Bronchus fibroblast of lung (primary cell): ENCODE measurements at places on chromosomes 2 and 18. TPM values are rescaled to one million over a fixed set of nuclear protein-coding genes. Genes with fewer than 3 reads are reported as not detected.

Gene KCNJ13
- not detected in 2 replicates for total RNA-seq

Gene AKAIN1
- not detected in 2 replicates for total RNA-seq

Gene NAT8
- not detected in 2 replicates for total RNA-seq

Gene CNTNAP5
- not detected in 2 replicates for total RNA-seq

Gene HOXD11
- not detected in 2 replicates for total RNA-seq

Gene PIEZO2
- total RNA-seq: 1.3 and 1.8 TPM in 2 replicates

Gene TEKT4
- not detected in 2 replicates for total RNA-seq

Gene GKN1
- not detected in 2 replicates for total RNA-seq

Gene IL1B
- total RNA-seq: 0.17 and 0.45 TPM in 2 replicates

Gene RALB
- 33.9 and 39.3 TPM in 2 replicates for total RNA-seq

Gene TMEM178A
- 0.84 TPM in 1 of 2 replicates, not detected in the other for total RNA-seq

Gene FBXO15
- total RNA-seq: under 0.01 and 0.34 TPM in 2 replicates

Gene PLEK
- total RNA-seq: under 0.01 TPM in 1 of 2 replicates, not detected in the other

Gene LRATD1
- 1.0 and 1.3 TPM in 2 replicates for total RNA-seq

Gene COL6A3
- total RNA-seq: 589 and 614 TPM in 2 replicates

Gene SLC4A5
- total RNA-seq: under 0.01 TPM in 1 of 2 replicates, not detected in the other

Gene COPS7B
- total RNA-seq: 23.9 and 28.4 TPM in 2 replicates

Gene CXCR1
- total RNA-seq: not detected in 2 replicates

Gene BUB1
- total RNA-seq: 56.5 and 59.0 TPM in 2 replicates

Gene GALNT3
- 0.84 and 2.5 TPM in 2 replicates for total RNA-seq

Gene TTN
- under 0.01 and 0.17 TPM in 2 replicates for total RNA-seq

Gene MYCN
- total RNA-seq: not detected in 2 replicates

Gene SP140
- total RNA-seq: 0.74 and 2.0 TPM in 2 replicates

Gene RAB11FIP5
- total RNA-seq: 22.7 and 23.9 TPM in 2 replicates

Gene RBM44
- under 0.01 and 0.15 TPM in 2 replicates for total RNA-seq

Gene CHRND
- total RNA-seq: not detected in 2 replicates

Gene ECEL1
- not detected in 2 replicates for total RNA-seq

Gene RESP18
- total RNA-seq: not detected in 2 replicates

Gene LONRF2
- under 0.01 TPM in 2 replicates for total RNA-seq

Gene OXER1
- total RNA-seq: under 0.01 and 0.17 TPM in 2 replicates

Gene C2orf66
- total RNA-seq: not detected in 2 replicates

Gene TCF4
- 27.6 and 28.4 TPM in 2 replicates for total RNA-seq

Gene CTNNA2
- total RNA-seq: not detected in 2 replicates

Gene CCDC150
- total RNA-seq: 1.6 and 4.4 TPM in 2 replicates

Gene EXOC6B
- 8.8 and 11.8 TPM in 2 replicates for total RNA-seq

Gene CYB5A
- 120 and 121 TPM in 2 replicates for total RNA-seq
